Suppressor macrophage (primary cell): ENCODE measurements at places on chromosomes 12 and 14.

DNA sequence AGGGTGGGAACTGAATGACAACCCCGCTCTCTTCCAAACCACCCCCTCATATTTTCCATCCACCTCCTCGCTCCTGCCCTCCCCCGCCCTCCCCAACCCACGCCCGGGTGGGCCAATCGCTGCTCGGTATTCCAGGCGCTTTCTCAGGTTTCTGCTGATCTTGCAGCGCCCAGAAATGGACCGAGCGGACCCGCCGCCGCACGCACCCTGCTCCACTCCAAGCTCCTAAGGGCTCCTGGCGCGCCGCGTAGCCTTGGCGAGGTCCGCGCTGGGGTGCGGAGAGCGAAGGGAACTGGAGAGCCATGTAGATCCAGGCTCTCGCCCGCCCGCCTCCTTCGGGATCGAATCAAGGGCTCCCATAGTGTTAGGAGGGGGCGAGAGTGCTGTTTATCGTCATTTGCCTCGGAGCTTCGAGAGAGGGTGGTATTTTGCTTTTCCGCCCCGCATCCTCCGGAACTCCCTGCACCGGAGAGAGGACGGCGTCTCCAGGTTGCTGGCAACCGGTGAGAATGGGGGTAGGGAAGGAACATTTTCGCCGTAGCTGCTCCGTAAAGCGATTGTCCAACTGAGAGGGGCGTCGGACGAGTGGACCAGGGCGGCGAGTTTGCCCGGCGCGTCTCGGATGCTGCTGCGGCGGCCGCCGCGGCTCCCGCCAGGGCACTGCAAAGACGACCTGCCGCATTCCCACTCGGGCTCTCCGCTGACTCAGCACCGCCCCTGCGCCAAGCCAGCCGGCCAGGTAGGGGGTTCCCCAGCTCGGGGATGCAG, at the start of gene KCNA1:
TSS of gene KCNA1 (plus strand) at position 172 of the 768 bp plus-strand sequence. CDS start 1,474 bp downstream, outside the sequence.
- DNase-seq = no peak

- DNase-seq = no peak
Measured at GRCh38 chr14:58541633-58542022, 96.1 kb upstream of the DACT1 start.

- peak; percentile 82 for DNase-seq
Measured at GRCh38 chr12:80412343-80412953, 31.6 kb upstream of the PTPRQ start.

DNA sequence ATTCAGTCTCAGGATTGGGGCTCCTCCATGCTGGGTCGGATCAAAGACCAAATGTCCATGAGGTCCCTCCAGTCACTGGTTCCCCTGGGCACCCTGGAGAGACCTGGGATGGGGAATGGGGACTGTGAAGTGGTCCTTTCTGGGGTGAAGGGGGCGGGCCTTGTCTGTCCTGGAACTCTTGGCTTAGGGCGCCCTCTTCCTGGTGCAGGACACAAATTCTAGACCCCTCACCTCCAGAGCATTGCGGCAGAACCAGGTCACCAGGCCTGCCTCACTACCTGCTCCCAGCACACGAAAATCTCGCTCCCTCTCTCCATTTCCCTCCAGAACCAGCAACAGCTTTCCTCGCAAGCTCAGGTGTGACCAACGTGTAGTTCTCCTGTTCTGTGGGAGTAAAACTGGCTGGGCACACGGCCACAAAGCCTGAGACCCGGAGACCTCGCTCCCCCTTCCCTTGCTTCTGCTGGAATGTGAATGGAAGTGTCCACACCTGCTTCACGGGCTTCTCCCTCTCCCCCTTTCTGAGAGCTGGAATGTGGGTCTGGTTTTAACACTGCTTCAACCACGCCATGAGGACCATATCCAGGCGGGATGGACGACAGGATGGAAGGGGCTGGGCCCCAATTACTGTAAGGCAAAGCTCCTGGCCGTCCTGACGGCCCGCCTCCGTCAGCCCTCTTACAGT, 112.7 kb downstream of the SCARB1 start:
- DNase-seq = no peak

DNA sequence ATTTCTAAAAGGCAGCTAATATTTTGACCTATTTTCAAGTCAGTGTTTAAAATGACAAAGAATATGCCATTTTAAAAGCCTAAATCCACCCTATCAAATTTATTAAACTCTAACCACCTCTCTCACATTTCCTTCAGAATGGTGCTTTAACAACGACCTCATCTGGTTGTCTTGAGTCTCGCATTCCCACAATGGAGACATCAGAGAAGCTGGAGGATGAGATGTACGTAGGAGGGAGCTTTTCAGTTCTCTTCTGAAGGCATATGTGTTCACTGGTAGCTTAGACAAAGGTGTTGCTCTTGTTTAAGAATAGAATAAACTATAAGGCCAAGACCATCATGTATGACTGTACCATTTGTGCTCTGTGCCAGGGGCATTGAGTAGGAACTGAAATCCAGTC, 82.9 kb downstream of the BCL2L14 start:
- no peak for DNase-seq

- DNase-seq = no peak
Measured at GRCh38 chr14:56482310-56482911, 97.2 kb upstream of the TMEM260 start.

DNA sequence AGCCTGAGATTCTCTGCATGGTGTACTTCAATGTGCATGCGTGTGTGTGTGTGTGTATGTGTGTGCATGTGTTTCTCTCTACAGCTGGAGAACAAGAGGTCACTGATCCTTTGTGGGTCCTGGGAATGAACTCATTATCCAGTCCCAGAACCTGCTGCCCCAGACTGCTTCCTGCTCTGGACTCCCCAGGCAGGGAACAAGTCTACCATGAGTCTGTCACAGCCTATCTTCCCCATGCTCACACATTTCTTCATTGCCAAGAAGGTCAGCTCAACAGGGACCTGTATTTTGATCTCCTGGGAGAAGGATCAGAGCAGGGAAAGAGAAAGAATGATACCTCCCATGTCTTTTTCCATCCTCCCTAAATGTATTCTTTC, 2.9 kb upstream of the AGAP2 start:
- DNase-seq = no peak

- no peak for DNase-seq
Measured at GRCh38 chr12:66329941-66330340, 27.6 kb downstream of the HELB start.

DNA sequence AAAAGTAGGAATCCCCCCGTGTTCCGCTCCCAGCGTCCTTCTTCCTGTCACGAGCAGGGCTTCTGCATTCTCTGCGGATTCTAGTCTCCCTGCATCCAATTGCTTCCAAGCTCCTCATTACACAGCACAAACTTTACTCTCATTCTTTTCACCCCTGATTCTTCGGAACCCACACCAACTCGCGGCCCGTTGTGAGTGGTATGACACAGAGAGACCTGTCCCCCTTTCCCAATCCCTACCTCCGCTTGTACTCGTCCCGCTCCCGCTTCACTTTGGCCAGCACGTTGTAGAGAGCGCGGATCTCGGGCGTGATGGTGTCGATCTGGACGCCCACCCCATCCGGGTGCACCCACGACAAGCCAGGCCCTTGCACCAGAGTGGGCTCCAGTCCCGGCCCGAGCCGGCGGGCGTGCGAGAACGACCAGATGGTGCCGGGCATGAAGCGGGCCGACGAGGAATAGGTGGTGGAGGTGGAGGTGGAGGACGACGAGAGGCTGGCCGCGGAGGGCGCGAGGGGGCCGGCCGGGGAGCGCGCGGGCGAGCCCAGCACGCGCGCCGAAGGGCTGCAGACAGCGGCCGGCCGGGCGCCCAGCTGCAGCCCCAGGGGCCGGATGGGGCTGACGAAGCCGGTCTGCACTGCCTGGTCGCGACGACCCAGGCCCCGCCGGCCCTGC, 687 bp downstream of the IFFO1 start:
- DNase-seq = peak; percentile 78

- peak; percentile 80 for DNase-seq
Measured at GRCh38 chr14:65412856-65413738, 567 bp downstream of the FUT8 start.

- DNase-seq = no peak
Measured at GRCh38 chr12:43848786-43849185, 12.9 kb downstream of the TMEM117 start.

- DNase-seq = no peak
Measured at GRCh38 chr14:102236026-102236425, 68.9 kb downstream of the MOK start.

- DNase-seq = no peak
Measured at GRCh38 chr14:101603096-101603495, 41.8 kb downstream of the DIO3 start.

DNA sequence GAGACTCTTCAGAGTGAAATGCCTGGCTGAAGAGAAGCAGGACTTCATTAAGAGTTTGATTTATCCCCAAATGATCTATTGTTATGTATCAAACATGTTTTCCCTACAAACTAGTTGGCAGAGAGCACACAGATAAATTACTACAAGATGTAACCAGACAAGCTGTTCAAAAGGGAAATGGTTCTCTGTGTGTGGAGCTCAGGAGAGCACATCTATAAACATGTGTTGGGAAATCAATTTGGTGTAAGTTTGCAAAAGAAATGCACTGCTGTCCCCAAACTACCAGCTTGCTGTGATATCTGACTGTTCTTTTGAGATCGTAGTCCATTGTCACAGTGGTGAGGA, 159.2 kb downstream of the PAH start:
- no peak for DNase-seq

DNA sequence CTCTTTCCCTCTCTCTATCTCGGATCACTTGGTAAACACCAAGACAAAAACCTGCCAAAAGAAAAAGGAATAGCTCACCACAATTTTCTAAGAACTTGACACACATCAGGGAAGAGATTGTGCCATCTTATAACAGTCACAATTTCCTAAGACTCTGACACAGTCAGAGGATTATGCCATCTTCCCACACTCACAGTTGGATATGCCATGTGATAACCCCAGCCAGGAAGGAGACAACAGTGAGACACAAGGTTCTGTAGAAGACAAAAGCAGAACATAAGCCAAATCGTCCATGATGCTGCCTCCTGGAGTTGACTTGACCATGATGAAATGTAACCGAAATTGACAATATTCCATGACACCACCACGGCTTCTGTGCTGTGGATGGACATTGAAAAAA, 2.8 kb upstream of the CLEC9A start:
- DNase-seq = peak; percentile 96

- no peak for DNase-seq
Measured at GRCh38 chr14:75254901-75255584, 23.6 kb upstream of the FOS start.

GRCh38 chr12:71536279-71536938, 96.8 kb downstream of the LGR5 start:
- DNase-seq = no peak

DNA sequence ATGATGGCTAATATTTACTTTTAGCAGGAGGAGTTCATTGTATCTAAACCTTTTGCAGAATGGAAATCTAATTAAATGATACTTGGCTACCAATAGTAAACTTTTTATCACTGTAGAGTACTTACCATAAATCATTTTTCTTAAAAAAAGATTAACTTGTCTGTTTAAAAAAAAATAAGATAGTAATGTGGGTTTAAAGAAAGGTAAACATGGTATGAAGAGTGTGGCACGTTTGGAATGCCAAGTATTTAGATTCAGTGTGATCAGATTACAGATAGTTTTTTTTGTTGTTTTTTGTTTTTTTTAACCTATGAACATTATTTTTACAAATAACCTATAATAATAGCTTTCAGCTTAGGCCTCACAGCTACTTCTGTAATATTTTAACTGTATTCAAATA, 25.8 kb downstream of the KTN1 start:
- no peak for DNase-seq

GRCh38 chr12:122527478-122527944, 462 bp downstream of the KNTC1 start:
- DNase-seq = peak; percentile 76

DNA sequence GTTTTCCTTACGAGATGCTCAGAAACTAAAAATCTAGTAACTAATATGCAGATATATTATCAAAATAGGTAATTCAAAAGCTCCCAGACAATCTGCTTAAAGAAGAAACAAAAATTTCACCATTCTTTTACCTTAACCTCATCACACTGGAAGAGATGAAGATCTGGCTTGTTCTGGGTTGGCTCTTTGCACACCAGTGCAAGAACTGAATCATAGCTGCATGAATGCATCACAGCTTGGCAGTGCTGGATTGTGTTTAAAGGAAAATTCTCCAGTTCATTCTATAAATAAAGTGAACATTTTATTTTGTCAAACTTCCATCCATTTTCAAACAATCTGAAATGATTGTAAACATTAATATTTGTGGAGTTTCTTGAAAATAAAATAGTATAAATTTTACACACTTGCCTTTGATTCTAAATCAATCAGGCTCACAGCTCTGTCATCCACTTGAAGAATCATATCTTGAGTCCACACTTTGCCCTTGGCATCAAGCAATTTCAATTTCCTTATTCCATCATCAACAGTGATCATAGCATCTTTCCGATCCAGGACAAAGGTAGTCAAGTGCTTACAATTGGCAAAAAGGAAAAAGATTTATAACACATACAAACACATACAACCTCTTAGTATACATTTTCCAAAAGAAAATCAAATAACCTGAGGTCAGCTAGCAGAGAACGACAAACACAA, 119.8 kb downstream of the EPS8 start:
- no peak for DNase-seq

GRCh38 chr14:25090256-25090655, 40.3 kb upstream of the STXBP6 start:
- no peak for DNase-seq

- no peak for DNase-seq
Measured at GRCh38 chr14:101195309-101195901, 291.9 kb upstream of the RTL1 start.

DNA sequence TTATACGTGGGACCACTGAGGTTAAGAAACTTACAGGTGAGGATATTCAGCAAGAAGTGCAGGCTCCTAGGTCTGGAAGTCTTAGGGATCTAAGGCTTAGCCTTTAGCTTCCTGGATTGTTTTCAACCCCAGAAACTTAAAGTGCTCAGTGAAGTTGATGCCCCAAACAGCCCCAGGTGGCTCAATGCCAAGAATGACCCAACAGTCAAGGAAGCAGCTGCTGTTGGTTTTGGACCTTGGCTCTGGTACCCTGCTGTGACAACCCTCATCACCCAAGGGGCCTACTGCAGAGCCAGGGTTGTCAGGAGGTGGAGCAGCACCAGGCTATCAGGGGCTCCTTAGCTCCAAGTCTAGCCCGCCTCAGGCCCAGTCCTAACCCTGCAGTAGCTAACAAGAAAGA, 36.8 kb downstream of the VDR start:
- no peak for DNase-seq

- DNase-seq = no peak
Measured at GRCh38 chr12:42262271-42262670, 24.2 kb upstream of the YAF2 start.

GRCh38 chr12:59030415-59030814, 110.1 kb upstream of the LRIG3 start:
- no peak for DNase-seq
